H4 (cell line): ENCODE measurements at places on chromosomes 7 and 10. TPM values are rescaled to one million over a fixed set of nuclear protein-coding genes. Genes with fewer than 3 reads are reported as not detected.

GRCh38 chr10:101103430-101103829 is 27.7 kb upstream of the TLX1 start:
- DNase-seq = no peak

DNA sequence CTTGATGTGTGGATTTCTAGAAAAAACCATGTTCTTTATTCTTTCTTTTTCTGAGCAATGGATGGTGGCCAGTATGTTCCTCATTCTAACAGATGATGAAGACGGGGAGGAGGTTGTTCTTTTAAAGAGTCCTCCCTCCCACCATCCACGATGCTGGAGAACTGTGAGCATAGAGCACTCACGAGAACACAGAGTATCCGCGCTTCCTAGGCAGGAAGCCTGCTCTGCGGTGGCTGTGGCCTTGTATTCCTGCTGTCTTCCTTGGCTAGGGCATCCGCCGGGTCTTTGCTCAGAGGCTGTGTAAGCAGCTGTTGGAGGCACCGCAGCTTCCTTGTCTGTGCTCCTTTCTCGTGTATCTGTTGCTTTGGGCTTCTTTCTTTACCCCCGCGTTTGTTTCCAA is 214.2 kb downstream of the CCDC3 start:
- DNase-seq = no peak

DNA sequence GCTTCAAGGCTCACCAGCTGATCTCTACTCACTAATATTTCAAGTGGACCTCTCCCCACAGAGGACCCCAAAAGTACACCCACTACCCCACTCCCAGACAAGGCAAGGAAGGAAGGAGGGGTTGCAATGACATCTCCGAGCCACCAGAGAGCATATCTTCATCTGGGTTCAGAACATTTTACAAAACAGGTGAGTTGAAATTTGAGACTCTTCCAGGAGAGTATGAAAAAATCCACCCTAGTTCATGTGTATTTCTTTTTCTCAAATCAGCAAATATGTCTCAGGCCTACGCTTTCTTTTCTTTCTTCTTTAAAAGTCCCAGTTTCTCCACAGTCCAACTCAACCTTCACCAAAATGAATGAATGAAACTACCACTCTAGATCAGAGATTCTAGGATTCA is 61.9 kb downstream of the SGMS1 start:
- DNase-seq = no peak

GRCh38 chr10:15118615-15119014 is 21.5 kb downstream of the RPP38 start:
- DNase-seq = no peak

DNA sequence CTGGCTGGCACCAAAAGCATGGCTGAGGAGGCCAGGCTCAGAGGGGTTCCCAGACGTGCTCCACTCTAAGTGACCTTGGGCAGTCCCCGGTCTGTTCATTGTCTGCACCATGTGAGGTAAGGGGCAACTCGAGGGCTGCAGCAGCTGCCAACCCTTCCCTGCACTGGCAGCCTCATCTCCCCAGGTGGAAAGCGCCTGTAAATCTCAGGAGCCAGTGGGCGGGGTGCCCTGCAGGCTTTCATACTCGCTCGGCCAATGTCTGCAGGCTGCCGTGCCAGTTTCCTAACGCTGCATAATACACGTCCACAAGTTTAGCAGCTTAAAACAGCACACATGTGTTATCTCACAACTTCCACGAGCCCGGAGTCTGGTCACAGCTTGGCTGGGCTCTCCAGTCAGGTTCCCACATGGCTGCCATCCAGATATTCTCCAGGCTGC is 12.6 kb upstream of the GDF10 start:
- DNase-seq = no peak

GRCh38 chr10:119781498-119781897 is 55.6 kb downstream of the INPP5F start:
- DNase-seq = no peak

DNA sequence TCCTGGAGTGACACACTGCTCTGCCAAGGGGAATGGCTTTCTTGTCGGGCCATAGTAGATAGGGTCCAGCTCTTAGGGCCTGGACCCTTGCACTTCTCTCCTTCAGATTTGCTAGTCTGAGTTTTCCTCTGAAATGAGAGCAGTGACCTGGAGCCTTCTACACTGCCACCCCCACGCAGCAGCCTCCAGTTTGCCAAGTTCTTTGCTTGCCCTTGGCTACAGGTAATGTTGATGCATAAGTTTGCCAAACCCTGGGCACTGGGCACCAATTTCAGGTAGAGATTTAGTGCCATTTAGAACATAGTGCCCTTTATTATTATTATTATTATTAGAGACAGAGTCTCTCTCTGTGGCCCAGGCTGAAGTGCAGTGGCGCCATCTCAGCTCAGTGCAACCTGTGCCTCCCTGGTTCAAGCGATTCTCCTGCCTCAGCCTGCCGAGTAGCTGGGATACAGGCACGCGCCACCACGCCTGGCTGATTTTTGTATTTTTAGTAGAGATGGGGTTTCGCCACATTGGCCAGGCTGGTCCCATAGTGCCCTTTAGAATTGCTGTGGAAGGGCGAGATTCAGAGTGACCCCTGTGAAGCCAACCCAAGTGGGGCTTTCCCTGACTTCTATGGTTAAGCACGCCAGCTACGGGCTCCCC is 14.5 kb downstream of the EEPD1 start:
- no peak for DNase-seq

DNA sequence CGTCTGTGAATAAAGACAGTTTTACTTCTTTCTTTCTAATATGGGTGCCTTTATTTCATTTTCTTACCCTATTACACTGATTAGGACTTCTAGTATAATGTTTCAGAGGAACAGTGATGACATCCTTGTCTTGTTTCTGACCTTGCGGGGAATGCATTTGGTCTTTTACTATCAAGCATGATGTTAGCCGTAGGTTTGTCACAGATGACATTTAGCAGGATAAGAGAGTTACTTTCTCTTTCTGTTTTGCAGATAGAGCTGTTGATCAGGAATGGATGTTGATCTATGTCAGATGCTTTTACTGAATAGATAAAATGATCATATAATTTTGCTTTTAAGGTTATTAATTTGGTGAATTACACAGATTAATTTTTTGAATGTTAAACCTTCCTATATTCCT is 6.6 kb upstream of the IGFBP3 start:
- no peak for DNase-seq

DNA sequence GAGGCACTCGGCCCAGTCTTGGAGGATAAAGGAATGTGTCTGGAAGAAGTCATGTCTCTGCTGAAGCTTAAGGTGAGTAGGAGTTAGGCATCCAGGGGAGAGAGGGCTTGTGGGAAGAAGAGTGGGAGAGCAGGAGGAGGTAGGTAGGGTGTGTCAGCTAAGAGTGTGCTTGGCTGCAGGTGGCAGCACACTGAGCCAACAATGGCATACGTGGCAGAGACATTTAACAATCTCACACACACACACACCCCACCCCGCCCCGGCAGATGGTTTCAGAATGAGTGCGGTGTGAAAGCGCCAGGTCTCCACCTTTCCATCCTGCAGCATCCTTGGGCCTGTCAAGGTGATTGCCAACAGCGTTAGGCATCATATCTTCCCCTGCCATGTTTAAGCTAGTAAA is 11.2 kb upstream of the ARPC1A start:
- no peak for DNase-seq

DNA sequence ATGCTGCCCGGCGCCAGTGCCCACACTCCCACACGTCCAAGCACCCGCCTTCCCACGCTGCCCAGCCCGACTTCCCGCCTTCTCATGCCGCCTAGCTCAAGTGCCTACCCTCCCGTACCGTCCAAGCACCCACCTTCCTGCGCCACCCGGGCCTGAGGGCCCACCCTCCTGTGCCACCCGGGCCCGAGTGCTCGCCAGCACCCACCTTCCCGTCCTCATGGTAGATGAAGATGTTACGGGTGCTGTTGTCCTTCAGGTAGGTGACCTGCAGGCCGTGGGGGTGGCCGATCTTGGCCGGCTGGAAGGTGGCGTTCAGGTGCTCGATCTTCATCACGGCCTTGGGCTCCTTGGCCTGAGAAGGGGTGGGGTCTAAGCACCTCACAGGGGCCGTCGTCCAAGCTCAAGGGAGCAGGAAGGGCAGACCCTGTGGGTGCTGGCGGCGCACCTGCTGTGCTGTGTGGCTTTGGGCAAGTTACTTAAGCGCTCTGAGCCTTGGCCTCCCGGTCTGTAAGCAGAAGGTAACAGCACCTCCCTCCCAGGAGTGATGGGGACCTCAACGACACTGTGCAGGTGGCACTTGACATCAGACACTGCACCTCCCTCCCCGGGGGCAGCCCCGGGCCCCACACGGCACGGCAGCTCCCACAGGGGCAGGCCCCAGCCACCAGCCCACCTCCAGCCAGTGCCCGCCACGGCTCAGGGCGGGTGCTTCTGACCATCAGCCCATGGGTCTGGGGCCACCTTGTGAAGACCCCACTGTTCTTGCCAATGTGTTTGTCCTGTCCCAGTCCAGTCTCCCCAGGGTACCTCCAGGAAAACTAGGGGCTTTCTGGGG is 27.8 kb downstream of the GET4 start:
- no peak for DNase-seq

- DNase-seq = no peak
Measured at GRCh38 chr10:129498680-129499079, 31.6 kb downstream of the MGMT start.

- DNase-seq = no peak
Measured at GRCh38 chr7:3011211-3011852, 32.3 kb downstream of the CARD11 start.

DNA sequence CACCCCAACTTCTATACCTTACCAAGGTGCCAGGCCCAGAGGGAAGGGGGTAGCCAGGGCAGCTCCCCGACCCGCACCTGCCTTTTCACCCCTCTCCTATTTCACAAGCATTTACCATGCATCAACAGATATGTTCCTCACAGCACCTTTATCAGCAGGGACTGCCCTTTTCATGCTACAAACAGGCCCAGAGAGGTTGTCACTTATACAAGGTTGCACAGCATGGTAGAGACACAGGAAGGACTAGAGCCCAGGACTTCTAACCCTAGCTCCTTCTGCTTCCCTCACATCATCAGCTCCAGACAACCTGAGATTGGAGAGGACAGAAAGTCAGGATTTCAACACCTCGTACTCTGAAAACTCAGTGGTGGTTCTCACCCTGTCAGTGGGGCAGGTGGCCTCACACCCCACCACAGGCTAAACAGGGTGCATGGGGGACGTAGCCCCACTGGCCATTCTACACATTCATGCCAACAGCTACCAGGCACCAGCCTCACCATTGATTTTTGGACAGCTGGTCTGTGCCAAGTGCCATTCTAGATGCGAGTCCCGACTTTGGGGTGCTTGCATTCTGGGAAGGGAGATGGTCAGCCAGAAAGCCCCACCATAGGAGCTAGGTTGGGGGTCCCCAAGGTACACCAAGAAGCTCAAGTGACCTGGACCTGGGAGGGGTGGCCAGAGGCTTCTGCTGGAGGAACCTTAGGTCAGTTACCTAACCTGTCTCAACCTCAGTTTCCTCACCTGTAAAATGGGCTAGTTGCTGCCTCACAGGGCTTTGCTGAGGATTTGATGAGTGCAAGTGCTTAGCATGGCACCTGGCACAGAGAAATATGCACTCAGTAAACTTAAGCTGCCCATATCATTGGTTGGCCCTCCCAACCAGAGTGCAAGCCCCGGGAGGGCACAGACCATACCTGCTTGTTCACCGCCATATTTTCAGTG is 38.4 kb downstream of the CHST3 start:
- DNase-seq = no peak

GRCh38 chr7:22855049-22855392 is 32.4 kb upstream of the TOMM7 start:
- no peak for DNase-seq

- DNase-seq = no peak
Measured at GRCh38 chr10:93580828-93581227, 14.4 kb downstream of the FFAR4 start.

GTPBP10 gene
- 23.1 and 28.2 TPM in 2 replicates for total RNA-seq

SLC35G1 gene
- 6.9 and 11.0 TPM in 2 replicates for total RNA-seq

CPVL gene
- total RNA-seq = 106 and 113 TPM in 2 replicates
